ENCODE measurements at places on chromosomes 12 and 14. TPM values are rescaled to one million over a fixed set of nuclear protein-coding genes. Genes with fewer than 3 reads are reported as not detected.

The PLEKHD1 gene
- total RNA-seq = 0.66 TPM

The TROAP gene
- 5.1 TPM for total RNA-seq

The MAGOHB gene
- total RNA-seq = 28.3 TPM

The EID3 gene
- 5.3 TPM for total RNA-seq

DNA sequence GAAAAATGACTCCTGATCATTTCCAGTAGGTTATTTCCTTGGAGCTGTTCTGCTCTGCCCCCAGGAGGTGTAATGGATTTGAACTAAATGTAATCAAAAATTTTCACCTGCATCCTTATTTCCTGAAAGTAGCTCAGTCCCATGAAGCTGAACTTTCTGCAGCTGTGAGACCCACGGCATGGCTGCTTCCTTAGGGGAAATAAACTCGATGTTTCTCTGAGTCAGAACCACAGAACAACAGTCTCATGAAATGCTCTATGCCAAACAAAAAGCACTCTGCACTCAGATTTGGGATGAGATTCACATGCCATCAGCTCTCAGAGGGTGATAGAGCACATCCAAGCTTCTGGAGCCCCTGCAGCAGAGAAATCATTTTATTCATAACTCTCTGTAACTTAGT lies 224.1 kb upstream of the PLEKHG7 start:
- no peak overlapping the region for H3K4me3 ChIP-seq
- DNase-seq = no peak
- no peaks in the 10 kb centered on the region for H3K36me3 ChIP-seq
- no peaks in the 10 kb centered on the region for H3K4me1 ChIP-seq
- H3K27me3 ChIP-seq = no peaks in the 10 kb centered on the region

GRCh38 chr12:57983146-57983857 lies 41.9 kb downstream of the ATP23 start:
- H3K27ac ChIP-seq = no peak overlapping the region
- no peak overlapping the region for H3K4me3 ChIP-seq
- no peaks in the 10 kb centered on the region for H3K36me3 ChIP-seq
- H3K4me1 ChIP-seq = no peaks in the 10 kb centered on the region
- DNase-seq = peak; percentile 84

DNA sequence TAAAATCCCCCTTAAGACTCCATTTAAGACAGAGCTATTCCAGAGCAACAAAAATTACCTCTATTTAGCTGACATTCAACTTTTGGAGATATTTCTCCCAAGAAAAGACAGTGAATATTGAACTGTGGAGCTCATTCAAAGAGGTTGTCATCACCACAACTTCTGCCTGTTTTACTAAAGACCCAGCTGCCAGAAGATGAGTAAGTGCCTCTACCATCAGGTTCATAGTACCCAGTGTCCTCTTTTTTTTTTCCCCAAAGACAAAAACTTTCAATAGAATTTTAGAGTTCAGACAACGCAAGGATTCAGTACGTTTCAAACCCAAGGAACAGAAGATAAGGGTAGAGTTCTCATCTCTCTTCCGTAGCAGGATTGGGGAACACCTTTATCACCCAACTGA lies 461.3 kb downstream of the BCAT1 start:
- no peak for DNase-seq
- H3K36me3 ChIP-seq = no peaks in the 10 kb centered on the region
- H3K4me1 ChIP-seq = no peaks in the 10 kb centered on the region
- no peak overlapping the region for H3K27ac ChIP-seq

GRCh38 chr12:102487226-102487625 lies 6.9 kb upstream of the IGF1 start:
- H3K27ac ChIP-seq = no peak overlapping the region
- no peaks in the 10 kb centered on the region for H3K36me3 ChIP-seq
- H3K4me3 ChIP-seq = no peak overlapping the region
- no peaks in the 10 kb centered on the region for H3K27me3 ChIP-seq
- DNase-seq = no peak

GRCh38 chr12:109144224-109144623 lies 27.8 kb downstream of the ACACB start:
- H3K27me3 ChIP-seq = no peaks in the 10 kb centered on the region
- no peak for DNase-seq
- no peak overlapping the region for H3K27ac ChIP-seq

Data from spinal cord (tissue), 10 donors.